Activated CD4-positive, alpha-beta T cell treated with anti-CD3 and anti-CD28 coated beads for 4 hours (primary cell): ENCODE measurements at places on chromosomes 7 and 10.

- DNase-seq: no peak
Observed at GRCh38 chr10:97336942-97337831, 2.7 kb upstream of the FRAT2 start.

- DNase-seq: no peak
Observed at GRCh38 chr7:37100735-37101331, 347.8 kb downstream of the ELMO1 start.

- DNase-seq: no peak
Observed at GRCh38 chr7:8117195-8117594, 144.8 kb downstream of the ICA1 start.

GRCh38 chr10:12703813-12704212, 297.7 kb downstream of the CCDC3 start:
- DNase-seq: no peak

- no peak for DNase-seq
Observed at GRCh38 chr7:69042138-69042537, 556.1 kb upstream of the AUTS2 start.

- no peak for DNase-seq
Observed at GRCh38 chr10:44384601-44385025, 284 bp downstream of the CXCL12 start.

- DNase-seq: no peak
Observed at GRCh38 chr10:17494626-17495260, 40.3 kb upstream of the ST8SIA6 start.

DNA sequence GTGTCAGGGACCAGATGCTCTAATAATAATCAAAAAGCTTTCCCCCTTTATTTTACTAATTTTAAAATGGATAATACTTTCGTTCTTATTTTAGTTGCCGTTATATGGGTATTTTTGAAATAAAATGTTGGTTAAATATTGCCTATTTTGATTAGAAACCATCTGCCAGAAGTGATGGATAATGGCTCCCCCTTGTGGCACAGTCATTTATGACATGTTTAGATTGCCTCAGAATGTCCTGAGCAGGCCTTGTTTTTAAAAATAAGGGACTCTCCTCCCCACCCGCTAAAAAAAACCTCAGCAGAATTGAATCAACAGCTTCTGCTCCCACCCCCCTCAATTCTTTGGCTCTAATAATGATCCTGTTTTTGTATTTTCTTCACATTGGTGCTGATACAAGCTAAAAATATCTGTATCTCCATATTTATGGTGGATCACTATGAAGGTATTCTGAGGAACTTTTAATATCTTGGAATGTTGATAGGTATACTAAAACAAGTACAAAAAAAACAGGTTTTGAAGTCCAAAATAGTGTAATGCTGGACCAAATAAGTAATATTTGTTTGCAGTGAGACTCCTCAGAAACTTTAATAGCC, 38.8 kb downstream of the TMEM60 start:
- peak; percentile 84 for DNase-seq

DNA sequence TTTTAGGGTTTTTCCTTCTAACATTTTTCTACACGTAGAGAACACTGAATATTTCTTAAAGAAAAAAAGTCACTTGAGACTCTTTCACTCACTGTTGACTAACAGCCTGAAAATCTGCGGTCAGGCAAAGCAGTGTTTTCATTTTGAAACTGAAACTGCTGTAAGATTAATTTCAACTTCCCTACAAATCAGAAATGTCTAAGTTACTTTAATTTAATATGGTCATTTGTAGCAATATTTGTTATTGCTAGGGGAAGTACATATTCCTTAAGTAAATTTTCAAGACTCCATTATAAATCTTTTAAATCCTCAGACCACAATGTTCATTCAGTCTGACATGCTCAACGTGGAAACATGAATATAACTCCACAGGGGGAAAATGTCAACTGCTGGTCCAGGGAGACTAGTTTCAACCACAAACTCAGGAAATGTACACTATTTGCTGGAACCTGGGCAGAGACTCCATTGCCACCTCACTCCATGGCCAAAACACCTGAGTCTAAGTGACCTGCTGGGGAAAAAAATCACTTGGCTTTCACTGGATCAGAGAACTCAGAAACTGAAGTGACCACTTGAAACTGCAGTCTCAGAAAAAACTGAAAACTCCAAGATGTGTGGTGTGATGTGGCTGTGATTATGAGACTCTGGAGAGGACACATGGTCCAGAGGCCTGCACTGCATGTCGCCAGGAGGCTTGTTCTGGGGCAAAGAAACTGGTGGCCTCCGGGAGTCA, 161.2 kb downstream of the TAX1BP1 start:
- DNase-seq: peak; percentile 11

- no peak for DNase-seq
Observed at GRCh38 chr7:51090411-51090810, 226.2 kb downstream of the COBL start.

GRCh38 chr10:69179089-69179742, 818 bp upstream of the SUPV3L1 start:
- DNase-seq: peak; percentile 20

DNA sequence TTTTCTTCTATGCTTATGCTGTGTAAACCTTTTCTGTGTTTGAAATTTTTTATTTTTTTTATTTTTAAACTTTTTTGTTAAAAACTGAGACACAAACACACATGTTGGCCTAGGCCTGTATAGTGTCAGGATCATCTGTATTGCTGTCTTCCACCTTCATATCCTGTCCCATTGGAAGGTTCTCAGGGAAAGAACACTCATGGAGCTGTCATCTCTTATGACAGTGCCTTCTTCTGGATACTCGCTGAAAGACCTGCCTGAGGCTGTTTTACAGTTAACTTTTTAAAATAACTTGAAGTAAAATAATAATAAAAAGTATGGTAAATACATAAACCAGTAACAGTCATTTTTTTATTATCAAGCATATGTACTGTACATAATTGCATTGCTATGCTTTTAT, 34.1 kb downstream of the CREM start:
- no peak for DNase-seq

GRCh38 chr10:22429146-22429545, 83.8 kb downstream of the SPAG6 start:
- no peak for DNase-seq

- no peak for DNase-seq
Observed at GRCh38 chr10:80186364-80187012, 18.8 kb downstream of the ANXA11 start.

DNA sequence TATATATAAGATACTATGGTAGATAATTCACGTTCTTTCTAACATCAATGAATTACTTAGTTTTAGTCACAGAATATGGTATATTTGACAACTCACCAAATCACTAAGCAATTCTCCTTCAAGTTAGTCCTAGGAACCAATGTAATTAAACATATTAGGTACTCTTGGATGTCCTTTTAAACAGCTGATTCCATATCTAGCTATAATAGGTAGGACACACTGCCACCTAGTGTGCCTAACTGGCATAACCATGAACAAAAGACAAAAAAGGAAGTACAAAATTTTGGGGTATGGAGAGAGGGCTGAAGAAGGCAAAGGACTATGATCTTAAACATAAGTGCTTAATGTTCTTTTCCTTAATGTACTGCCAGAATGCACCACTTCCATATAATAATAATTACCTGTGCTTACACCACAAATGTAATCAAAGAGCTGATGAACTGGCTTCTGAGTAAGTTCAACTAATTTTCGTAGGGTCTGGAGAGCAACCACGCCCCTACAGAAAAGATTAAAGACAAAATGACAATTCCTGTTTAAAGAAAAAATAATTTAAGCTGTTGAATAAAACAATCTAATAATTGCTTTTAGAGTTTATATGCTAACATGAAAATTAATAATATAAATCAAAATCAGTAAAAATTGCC, 28.7 kb downstream of the PNPLA8 start:
- peak; percentile 53 for DNase-seq

GRCh38 chr7:101934618-101935017, 117.2 kb downstream of the CUX1 start:
- DNase-seq: no peak

GRCh38 chr7:46716926-46717325, 795.9 kb upstream of the IGFBP3 start:
- DNase-seq: no peak

- no peak for DNase-seq
Observed at GRCh38 chr7:68694656-68695055, 903.6 kb upstream of the AUTS2 start.

- DNase-seq: no peak
Observed at GRCh38 chr7:94030634-94031033, 26.5 kb upstream of the BET1 start.

GRCh38 chr10:25988583-25988982, 54.6 kb downstream of the MYO3A start:
- DNase-seq: no peak

GRCh38 chr7:130990178-130990832, 256.3 kb upstream of the KLF14 start:
- DNase-seq: peak; percentile 40

DNA sequence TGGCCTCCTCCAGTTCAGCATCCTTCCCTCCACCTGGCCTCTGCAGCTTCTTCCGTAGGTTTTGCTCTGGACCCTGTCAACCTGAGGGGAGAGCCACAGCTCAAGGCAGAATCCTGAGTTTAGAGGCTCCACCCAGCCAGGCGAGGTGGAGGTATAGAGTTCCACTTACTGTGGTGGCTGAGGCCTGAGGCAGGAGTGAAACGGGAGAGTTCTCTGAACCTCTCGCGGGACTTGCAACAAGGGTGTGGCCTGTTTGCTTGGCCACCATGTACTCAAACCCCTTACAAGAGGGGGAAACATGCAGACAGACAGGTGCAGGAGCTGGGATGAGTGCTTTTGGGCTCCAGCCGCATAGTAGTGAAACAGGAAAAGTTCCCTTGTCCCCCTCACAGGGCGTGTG, 154.0 kb upstream of the C7orf33 start:
- no peak for DNase-seq

DNA sequence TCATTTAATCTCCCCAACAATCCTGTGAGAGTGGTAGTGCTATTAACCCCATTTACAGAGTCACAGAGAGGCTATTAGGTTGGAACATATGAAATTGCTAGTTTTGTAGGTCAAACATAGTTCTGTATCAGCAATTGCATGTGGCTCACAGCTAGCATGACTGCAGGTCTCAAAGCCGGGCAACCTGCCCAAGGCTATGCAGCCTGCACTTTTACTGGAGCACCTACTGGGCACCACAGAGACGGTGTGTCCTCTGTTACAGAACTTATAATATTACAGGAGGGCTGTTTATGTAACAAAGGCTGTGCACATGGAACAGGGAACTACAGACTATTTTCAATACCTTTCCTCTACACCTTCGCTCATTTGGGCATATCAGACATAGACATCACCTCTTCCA, 355.8 kb downstream of the RPS24 start:
- no peak for DNase-seq

GRCh38 chr7:48691788-48692187, 232.6 kb upstream of the CDC14C start:
- DNase-seq: no peak

DNA sequence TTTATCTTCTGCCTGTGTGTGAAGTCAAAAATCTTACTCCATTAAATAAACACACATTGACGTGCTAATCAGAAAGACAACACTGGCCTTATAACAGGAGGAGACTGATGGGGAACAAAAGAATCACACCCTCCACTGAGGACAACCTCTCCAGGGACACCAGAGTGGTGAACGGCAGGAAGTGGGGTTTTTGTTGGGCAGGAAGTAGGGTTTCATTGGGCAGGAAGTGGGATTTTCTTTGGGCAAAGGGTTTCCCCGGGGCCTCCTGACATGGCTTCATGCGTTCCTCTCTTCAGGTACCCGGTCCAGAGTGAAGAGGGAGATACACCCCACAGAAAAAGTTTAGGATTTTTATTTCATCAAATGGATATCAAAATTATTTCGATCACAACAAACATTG, 30.6 kb downstream of the ADARB2 start:
- no peak for DNase-seq

GRCh38 chr10:60041489-60042133, 135.3 kb upstream of the CCDC6 start:
- no peak for DNase-seq

- peak; percentile 64 for DNase-seq
Observed at GRCh38 chr10:101032637-101033224, 1.7 kb downstream of the SFXN3 start.

DNA sequence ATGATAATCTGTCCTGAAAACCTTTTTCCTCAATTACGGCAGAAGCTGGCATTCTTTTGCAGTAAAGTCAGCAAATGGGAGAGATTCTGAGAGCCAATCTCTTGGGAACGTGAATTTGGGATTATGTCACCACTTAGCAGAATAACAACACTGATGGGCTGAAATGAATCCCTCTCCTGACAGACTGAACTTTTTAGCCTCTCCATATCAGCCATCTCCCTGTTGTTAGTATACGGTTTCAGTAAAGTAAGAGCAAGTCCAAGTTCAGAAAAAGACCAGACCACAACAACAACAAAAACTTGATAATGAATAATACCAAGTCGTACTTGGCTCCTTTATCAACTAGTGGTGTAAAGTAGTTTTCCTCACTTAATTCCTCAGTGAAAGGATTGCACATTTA, 1048.8 kb downstream of the GATA3 start:
- DNase-seq: no peak

DNA sequence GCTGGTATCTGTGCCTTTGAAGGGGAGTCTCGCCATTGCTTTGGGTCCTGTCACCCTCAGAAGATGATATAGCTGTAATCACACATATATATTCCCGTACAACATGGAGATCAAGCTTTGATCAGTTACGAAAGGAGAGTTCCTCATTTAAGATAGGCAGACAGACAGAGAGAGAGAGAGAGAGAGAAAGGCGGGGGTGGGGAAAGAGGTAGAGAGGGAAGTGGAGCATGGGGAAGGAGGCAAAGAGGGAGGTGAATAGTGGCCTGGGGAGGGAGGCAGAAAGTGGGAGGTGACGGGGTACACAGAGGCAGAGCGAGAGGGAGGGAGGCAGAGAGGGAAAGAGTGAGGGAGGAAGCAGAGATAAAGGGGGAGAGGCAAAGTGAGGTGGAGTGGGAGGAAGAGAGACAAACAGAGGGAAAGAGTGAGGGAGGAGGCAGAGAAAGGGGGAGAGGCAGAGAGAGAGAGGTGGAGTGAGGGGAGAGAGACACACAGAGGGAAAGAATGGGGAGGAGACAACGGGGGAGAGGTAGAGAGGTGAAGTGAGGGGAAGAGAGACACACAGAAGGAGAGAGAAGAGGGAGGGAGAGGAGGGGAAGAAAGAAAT, 44.6 kb upstream of the C1QL3 start:
- DNase-seq: no peak

DNA sequence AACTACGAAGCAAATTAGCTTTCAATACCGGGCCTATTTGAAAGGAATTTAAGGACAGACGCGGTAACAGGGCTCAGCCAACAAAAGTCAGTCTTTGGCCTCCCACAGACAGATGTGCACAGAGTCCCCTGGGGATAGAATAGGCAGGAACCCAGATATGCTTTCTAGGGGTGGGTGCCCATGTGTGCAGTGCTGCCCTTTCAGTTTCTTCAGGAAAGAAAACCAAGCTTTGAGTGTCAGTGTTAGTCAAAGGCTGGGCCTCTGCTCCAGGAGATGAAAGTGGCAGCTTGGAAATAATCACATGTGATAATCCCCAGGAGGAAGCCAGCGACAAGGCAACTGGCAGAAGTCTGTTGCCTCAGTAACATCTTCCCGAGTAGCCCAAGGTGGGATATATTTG, 43.8 kb upstream of the CSTF2T start:
- no peak for DNase-seq

GRCh38 chr10:5071411-5072198, 22.6 kb upstream of the AKR1C3 start:
- no peak for DNase-seq

- no peak for DNase-seq
Observed at GRCh38 chr10:58023341-58024073, 244.2 kb downstream of the IPMK start.
